ENCODE measurements at places on chromosomes 7 and 10.

GRCh38 chr7:49001610-49002033, 77.3 kb downstream of the CDC14C start:
- DNase-seq = no peak

DNA sequence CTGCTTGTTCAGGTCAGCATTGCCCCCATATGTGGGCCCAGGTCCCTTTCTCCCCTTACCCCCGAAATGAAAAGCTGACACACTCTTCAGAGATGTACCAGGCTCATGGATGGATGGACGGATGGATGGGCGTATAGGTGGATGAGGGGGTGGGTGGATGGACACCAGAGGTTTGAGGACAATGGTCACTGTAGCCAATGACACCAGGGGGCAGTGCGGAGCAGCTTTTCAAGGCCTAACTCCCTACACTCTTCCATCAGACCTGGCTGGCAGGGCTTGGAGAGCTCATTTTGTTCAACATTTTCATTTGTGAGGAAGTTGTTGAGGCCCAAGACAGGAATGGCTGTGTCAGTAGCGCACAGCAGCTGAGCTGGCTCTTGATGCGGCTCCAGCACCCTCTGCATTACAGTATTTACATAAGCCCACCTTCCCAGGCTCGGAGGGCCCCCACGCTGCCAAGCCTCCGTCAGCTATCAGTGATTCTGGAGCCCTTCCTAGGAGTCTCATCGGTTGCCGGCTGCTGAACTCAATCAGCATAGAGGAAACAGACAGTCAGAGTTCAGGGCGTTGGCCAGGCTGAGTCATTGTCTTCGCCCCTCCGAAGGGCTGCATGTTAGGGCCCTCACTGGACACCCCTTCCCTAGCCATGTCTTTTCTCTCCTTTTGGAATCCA, 11.6 kb upstream of the FFAR4 start:
- DNase-seq = peak; percentile 8

- no peak for DNase-seq
Measured at GRCh38 chr10:72174297-72174662, 41.5 kb upstream of the ANAPC16 start.

- no peak for DNase-seq
Measured at GRCh38 chr7:30930621-30931020, 19.0 kb downstream of the AQP1 start.

DNA sequence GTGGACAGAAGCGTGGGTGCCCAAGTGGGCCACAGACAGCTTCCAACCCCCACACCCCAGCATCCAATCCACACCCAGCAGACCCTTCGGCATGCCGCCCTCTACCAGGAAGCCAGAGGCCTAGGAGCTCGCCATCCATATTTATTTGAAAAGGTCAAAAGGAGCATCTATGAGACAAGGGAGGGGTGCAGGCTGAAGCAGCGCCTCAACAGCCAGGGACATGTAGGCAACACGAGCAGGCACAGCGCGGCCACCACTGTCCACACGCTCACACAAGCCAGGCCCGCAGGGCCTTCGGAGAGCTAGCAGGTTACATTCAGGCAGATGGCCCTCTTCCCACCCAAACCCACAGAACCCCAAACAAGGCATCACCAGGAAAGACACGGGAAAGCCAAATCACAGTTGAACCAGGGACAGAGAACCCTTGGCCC, 34.6 kb downstream of the PSAP start:
- no peak for DNase-seq

DNA sequence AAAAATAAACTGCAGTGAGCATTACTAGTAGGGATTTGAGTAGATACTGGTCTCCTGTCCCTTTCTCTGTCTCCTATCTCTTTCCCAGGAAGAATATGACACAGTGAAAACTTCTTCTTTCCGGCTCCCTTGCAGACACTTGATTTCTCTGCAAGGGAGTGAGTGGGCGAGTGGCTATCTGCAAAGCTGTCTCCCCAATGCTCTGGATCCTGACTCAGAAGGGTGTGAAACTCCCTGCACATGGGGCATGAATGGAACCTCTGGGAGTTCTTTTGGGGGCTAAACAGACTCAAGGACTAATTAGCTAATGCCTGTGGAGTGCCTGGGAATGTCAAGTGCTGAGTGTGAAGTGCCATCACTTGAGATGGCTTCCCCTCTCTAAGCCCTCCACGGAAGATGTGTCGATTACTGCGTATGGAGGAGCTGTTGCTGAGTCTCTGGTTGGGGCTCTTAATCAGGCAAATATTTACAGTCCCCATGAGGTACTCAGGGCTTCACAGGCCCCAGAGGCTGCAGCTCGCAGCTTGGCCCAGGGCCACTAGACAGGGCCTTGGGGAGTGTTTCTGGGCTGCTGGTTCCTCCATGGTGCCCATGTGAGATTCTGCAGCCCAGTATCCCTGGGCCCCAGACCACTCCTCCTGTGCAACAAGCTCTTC, 139.8 kb downstream of the RPS24 start:
- no peak for DNase-seq

GRCh38 chr10:56728349-56728748, 367.3 kb upstream of the ZWINT start:
- no peak for DNase-seq

- no peak for DNase-seq
Measured at GRCh38 chr7:24854866-24855265, 97.6 kb upstream of the GSDME start.

GRCh38 chr7:29142021-29142727, 4.2 kb downstream of the CPVL start:
- no peak for DNase-seq

DNA sequence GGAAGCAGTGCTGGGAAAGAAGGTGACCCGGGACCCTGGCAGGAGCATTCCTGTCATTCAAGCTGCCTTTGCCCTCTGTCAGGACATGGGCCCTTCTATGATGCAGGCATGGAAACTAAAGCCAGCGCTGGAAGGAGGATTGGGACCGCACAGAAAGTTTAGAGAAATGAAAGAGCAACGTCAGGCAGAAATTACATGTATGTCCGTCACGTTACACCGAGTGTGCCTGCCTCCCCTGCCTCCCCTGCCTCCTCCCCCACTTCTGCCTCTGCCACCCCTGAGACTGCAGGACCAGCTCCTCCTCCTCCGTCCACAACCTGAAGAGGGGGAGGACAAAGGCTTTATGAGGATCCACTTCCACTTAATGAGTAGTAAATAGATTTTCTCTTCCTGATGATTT, 13.9 kb upstream of the PWWP2B start:
- no peak for DNase-seq

- no peak for DNase-seq
Measured at GRCh38 chr7:16135658-16136057, 285.7 kb downstream of the CRPPA start.

DNA sequence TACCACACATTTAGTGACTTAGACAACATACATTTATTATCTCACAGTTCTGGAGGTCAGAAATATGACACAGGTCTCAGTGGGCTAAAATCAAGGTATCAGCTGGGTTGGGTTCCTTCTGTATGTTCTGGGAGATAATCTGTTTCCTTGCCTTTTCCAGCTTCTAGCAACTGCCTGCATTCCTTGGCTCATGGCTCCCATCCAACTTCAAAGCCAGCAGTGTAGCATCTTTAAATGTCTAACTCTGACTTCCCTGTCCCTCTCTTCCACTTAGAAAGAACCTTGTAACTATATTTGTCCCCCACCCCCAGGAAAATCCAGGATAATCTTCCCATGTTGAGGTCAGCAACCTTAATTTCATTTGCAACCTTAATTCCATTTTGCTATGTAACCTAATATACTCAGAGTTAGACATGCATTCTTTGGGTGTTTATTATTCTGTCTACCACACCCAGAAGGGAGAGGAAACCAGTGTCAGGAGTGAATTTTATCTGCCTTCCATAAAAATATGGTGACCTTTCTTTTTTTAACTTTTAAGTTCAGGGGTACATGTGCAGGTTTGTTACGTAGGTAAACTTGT, 57.3 kb upstream of the SMIM30 start:
- DNase-seq = no peak

GRCh38 chr10:71038091-71038633, 149.8 kb upstream of the PCBD1 start:
- no peak for DNase-seq

DNA sequence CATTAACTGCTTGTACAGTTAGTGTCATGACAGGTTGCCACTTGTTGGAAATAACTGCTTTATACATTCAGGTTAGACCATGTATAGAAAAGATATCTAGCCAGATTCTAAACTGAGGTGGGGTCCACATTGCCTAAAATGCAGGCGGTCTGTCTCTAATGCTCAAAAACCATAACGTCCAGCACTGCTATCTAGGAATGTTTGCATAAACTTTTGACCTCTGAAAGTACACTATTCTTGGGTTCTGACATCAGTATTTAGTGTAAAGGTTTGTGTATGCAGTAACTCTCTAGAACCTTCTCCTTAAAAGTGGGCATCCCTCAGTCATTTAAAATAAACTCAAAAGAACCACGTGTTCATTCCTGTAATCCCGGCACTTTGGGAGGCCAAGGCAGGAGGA, 10.3 kb upstream of the FAM171A1 start:
- no peak for DNase-seq

DNA sequence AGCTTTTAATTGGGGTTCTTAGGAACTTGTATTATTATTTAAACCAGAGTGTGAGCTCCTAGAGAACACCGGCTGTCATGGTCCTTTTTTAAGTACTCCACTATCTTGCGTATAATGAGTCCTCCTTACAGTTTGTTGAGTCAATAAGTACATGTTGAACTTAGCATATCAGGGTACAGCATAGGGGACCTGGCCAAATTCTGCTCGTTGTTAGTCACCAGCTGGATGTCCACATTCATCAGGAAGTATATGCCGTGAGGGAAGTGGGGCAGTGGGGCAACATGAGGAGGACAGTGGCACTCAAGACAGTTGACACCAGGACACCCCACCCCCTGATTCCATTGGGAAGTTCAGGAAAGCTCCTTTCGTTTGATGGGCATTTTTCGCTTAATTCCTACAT, 16.6 kb downstream of the RPP30 start:
- DNase-seq = no peak

GRCh38 chr10:51010977-51011376, 63.3 kb upstream of the PRKG1 start:
- no peak for DNase-seq

DNA sequence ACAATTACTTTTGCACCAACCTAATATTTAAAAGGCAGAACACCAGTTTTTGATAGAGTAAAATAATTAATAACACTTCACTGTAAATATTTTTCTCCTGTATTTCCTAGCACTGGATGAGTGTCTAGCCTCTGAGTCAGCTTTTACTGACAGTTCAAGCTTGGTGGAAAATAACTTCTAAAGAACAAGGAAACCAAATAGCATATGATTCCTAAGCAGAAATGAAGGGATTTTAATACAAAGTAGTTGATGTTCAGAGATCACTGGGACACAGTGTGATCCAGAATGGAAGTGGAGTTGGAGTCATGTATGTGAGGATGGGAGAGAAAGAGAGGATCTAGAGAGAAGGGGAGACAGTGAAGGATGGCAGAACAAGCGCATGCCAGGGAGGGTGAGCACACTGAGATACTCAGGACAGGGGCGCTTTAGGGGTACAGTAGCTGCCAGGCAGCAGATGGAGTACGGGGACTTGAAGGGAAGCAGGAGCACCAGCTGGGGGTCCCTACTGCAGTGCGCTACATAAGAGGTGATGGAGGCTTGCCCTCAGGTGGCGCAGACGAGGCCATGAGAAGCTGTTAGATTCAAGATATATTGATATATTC, 117.9 kb upstream of the KLF6 start:
- DNase-seq = no peak

DNA sequence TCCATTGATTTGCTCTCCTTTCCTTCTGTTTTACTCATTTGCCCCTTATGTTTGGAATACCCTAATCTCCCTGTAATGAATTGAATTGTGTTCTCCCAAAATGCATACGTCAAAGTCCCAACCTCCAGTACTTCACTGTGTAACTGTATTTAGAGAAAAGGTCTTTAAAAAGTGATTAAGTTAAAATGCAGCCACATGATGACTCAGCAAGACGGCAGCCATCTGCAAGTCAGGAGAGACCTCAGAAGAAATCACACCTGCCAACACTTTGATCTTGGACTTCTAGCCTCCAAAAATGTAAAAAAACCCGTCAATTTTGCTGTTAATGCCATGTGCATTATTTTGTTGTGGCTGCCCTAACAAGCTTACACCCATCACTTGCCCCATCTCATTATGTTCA, 85.3 kb upstream of the PCLO start:
- DNase-seq = no peak

- DNase-seq = no peak
Measured at GRCh38 chr10:132588301-132589013, 50.9 kb downstream of the INPP5A start.

GRCh38 chr10:114042895-114043531, 653 bp upstream of the ADRB1 start:
- DNase-seq = no peak

DNA sequence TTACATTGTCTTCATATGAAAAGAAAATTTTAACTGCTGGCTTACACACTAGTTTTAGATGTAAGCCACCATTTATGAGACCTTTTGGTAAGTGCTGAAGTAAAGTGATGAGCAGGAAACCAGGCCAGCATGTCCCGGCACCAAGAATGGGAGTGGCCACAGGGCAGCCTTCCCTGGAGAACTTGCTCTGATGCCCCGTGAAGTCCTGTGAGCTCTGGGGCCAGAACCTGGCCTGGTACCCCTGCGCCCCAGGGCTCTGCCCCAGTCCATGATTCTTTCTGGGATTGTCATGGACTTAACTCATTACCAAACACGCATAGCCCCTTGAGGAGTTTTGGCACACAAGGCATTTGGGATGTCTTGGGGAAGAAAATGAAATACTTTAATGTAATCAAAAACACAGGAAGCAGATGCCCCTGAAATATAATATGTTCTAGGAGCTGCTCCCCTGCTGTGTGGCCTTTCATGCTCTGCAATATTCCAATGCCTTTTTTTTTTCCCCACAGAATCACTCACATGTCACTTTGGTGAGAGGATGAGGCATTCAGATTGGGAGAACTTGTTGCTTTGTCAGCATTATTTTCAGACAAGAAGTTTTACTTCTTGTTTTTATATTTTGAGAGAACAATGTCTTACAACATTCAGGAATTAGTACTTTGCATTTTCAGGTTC, 53.1 kb upstream of the CXCL12 start:
- DNase-seq = no peak

DNA sequence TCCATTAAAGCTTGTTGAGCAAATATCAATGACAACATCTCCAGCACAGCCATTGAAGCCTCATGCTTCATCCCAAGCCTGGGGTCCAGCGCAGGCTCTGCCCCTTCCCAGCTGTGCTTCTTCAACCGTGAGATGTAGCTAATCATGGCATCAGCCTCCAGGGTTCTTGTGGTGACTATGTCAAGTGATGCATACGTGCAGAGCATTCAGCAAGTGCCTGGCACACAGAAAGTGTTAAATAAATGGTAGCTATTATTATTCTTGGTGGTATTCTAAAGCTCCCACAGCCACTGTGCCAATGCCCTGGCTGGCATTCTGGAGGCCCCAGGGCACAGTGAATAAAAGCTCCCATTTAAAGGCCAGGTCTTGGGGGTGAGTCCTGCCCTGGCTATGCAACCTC, 146.6 kb downstream of the WDR11 start:
- DNase-seq = no peak

DNA sequence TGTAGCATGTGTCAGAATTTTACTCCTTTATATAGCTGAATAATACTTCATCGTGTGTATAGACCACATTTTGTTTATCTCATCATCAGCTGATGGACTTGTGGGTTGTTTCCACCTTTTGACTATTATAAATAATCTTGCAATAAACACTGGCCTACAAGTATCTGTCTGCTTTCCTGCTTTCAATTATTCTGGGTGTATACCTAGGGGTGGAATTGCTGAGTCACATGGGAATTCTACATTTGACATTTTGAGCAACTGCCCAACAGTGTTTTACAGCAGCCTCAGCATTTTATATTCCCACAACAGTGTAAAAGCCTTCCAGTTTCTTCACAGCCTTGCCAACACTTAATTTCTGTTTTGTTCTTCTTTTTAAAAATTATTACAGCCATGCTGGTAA, 200.3 kb upstream of the PRSS1 start:
- DNase-seq = no peak
